ENCODE measurements at places on chromosomes 2 and 18.

GRCh38 chr2:176206136-176206535 is 17.7 kb downstream of the HOXD1 start:
- DNase-seq, result no peak

DNA sequence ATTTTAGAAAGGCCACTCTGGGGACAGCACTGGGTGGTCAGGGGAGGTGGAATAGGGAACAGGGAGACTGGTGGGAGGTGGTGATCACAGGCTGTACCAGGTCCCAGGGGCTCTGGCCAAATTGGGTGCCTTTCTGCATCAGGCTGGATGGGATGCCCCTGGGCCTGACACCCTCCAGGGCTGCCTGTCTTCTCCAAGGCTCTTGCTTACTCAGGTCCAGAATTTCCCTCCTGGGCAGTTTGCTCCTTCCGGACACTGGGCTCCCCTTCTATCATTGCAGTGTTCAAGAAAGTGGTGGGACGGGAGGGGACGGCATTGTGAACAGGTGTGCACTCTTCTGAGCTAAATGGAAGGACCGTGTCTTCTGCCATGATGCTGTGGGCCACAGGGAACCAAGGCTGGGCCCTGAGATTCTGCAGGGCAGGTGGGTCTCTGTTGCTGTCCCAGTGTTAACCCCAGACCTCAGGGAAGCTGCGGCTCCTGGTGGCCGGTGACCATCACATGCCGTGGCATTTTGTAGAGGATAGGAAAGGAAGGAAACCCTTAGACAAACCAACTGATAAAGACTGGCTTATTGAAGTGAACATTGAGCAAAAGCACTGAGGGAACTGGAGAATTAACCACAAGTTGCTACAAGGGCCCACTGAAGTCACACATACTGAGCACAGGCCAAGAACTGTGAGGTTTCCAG is 93.7 kb upstream of the HS6ST1 start:
- DNase-seq, result no peak

- peak; percentile 66 for DNase-seq
Observed at GRCh38 chr2:148021059-148021861, at the start of gene MBD5. Gene MBD5 (plus strand): TSS chr2:148021091.

- no peak for DNase-seq
Observed at GRCh38 chr18:50117863-50118262, 77.1 kb downstream of the MYO5B start.

GRCh38 chr18:48527461-48527860 is 11.4 kb upstream of the CTIF start:
- no peak for DNase-seq

DNA sequence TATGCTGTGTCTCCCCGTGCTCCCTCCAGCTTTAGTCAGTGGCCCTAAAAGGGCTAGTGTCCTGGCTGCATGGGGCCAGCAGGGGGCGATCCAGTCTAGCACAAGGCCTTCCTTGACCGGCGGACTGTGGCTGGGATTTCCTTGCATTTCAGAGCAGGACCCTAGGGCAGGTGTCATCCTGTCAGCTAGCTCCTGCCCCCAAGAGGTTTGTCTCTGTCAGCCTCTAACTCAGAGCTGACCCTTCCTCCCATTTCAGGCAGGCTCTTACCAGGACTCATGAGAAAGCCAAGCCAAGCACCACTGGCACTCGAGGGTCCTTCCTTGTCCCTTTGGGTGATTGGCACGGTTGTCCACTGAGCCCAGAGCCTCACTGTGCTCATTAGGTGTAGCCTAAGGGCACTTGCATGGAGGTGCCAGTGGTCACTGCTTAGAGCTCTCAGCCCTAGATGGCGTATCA is 140.3 kb downstream of the RPIA start:
- peak; percentile 65 for DNase-seq

- peak; percentile 31 for DNase-seq
Observed at GRCh38 chr2:39620067-39620466, 45.6 kb upstream of the TMEM178A start.

- no peak for DNase-seq
Observed at GRCh38 chr18:49646873-49647272, 85.0 kb downstream of the LIPG start.

DNA sequence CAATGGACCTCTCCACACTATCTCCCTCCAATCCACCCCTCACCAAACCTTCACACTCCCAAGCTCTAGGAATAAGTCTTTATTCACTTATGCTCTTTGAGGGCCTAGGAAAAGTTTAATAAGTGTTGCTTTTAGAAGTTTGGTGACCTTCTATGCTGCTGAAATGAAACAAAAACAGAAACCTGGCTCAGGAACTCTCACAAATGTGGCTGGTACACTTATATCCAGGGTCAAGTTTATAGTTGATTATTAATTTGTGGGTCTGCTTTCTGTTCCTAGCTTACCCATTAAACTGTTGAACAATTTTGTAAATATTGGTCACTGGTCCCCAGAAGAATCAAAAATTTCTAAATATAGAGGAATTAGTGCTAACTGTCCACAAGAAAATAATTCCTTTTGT is 14.2 kb upstream of the ANKRD44 start:
- no peak for DNase-seq

DNA sequence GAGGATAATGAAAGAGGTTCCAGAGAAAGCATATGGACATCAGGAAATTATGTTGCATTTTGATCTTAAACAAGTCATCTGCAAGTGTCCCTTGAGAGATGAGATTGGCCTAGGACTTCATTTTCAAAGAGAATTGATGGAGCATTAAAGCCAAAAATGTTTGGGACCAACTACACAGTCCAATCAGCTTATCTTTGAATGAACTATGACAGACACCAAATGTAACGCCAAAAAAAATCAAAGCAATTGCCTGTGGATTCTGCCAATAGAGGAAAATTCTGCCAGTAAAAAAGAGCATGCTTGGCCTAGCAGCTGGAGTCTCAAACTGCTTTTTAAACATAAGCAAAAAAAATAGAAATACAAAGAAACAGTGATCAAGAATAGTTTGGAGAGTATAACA is 594.5 kb upstream of the CHAC2 start:
- DNase-seq, result no peak

GRCh38 chr2:222404151-222404905 is 20.0 kb upstream of the SGPP2 start:
- DNase-seq, result peak; percentile 69

- no peak for DNase-seq
Observed at GRCh38 chr2:54909001-54909400, 141.2 kb downstream of the RTN4 start.

DNA sequence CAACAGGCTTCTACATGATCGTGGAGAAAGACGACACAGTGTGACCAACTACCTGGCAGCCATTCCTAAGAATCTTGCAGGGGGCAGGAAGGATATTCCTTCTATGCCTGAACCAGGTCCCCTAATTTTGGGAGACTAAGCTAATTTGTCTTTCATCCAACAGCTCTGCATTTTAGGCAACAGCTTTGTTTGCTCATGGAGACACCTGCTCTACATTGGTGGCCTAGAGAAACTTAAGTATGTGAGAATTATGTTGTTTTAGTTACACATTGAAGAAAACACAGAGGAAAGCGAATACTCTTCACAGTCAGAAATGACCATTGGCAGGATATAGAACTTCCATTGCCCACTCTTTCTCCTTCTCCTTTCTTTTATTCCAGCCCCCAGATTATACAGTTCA is 75.2 kb downstream of the ASXL3 start:
- DNase-seq, result no peak

DNA sequence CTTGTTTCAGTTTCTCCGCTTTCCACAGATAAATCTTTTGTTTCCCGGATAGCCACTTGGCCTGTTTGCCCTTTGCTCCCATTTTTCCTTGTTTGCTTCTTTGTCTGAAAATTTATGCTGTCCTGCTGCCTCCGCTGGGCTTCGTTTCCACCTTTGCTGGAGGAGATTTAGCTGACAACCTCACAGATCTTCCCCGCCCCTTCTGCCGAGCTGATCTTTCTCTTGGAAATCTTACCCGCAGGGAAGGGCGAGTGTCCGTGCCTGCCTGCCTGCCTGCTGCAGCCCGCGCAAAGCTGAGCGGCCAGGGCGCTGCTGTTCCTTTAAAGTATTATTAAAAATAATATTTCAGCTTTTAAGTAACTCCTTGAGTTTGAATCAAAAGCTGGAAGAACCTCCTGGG is 1.4 kb upstream of the XRCC5 start:
- DNase-seq, result no peak

- no peak for DNase-seq
Observed at GRCh38 chr2:208129744-208130711, at the start of gene CRYGC. Gene CRYGC (minus strand): TSS chr2:208129828. CDS start chr2:208129792, 36 bp downstream.

DNA sequence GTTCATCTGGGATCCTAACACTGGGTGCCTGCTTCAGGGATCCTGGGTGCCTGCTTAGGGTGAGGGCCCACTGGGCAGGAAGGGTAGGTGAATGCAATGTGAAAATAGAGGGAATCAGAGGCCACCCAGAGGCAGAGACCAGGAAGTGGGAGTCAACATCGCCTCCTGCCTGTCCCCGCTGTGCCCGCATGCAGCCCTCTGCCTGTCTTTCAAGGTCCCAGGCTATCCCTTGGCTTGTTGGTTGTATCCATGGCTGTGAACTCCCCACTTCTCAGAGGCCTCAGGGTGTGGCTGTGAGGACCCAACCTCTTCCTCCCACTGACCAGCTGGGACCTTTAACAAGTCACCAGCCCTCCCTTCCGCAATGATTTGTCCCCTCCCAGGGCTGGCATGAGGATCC is 26.5 kb downstream of the PSD4 start:
- DNase-seq, result no peak

DNA sequence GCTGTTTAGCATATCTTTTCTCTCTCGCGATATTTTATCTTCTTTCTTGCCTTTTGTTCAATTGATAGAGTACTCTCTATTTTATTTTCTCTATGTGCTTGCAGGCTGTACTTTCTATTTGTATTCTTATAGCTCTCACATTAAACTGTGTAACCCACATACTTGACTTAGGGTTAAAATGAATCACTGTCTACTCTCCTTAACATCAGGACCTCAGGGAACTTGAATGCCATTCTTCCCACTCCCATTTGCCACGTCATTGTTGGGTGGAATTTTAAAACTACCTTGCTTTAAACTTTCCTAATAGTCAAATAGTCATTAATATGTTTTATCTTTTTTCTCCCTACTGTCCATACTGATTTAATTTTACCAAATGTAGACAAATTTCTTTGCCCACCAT is 269.7 kb downstream of the ALPK2 start:
- no peak for DNase-seq

- no peak for DNase-seq
Observed at GRCh38 chr2:139518321-139518720, 738.1 kb upstream of the NXPH2 start.

DNA sequence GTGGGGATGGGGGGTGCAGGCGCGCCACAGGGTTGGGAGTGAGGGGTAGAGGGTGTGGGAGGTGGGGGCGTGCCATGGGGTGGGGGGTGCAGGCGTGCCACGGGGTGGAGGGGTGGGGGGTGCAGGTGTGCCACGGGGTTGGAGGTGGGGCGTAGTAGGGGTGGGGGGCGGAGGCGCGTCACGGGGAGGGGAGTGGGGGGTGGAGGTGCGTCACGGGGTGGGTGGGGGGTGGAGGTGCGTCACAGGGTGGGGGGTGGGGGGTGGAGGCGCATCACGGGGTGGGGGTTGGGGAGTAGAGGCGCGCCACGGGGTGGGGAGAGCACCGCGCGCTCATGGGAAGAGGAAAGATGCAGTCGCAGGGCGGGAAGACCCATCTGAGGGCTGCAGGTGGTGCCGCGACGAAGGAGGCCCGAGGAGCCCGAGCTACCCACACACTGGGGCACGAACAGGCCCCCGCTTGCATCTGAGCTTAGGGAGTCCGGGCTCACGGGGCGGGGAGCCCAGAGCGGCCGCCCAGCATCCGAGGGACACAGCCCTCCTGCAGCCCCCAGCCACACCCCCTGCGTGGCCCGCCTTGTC is 37.5 kb downstream of the SNED1 start:
- peak; percentile 55 for DNase-seq

DNA sequence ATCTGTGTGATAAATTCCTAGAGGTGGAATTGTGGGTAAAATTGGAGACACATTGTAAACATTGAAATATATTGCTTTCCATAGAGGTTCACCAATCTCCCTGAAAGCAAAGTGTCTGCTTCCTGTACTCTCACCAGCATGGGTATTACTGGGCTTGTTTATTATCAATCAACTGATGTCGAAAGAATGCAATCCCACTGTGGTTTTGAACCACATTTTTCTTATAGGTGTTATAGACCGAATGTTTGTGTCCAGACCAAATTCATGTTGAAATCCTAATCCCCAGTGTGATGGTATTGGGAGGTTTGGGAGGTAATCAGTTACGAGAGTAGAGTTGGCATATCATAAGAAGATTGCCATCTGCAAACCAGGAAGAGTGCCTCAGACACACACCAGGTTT is 1212.4 kb downstream of the LRP1B start:
- no peak for DNase-seq

DNA sequence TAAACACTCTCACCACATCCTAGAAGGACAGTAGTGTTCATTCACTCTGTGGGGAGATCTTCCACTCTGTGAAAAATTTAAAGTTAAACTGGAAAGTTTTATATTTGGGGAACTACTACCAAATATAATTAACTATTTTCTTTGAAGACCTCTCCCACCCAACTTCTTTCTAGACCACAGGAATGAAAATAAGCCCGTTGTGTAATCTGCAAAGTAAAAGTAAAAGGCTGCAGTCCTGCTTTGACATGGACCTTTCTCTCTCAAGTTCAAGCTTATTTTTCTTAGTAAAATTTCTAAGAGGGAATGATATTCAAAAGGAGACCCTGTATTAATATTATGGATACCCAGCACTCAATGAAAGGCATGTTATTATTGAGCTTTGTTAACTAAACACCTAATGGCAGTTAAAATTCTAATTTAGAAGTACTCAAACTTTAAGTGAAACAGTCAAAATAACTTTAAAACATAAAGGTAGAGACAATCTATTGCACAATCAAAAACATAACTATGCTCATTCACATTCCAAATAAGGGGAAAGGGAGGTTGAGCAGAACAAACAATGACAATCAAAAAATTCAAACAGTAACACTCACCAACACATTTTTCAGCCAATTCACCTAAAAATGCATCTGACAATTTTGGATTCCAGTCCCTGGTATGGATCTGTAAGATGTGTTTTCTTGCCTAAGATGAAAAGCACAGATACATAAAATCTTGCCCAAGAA is 98.5 kb downstream of the ATAD2B start:
- no peak for DNase-seq

DNA sequence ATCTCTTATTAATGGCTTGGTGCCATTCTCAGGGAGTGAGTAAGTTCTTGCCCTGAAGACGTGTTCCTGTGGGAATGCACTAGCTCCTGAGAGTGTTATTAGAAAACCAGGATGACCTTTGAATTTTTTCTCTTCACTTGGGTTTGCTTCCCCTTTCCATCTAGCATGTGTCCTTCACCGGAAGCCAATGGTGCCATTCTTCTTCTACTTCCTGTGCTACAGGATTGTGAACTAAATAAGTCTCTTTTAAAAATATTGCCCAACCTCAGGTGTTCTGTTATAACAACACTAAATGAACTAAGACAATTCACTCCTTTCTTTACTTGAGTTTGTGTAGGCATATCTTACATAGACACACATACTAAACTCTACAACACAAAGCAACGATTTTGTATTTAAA is 447.0 kb downstream of the SOX11 start:
- no peak for DNase-seq

DNA sequence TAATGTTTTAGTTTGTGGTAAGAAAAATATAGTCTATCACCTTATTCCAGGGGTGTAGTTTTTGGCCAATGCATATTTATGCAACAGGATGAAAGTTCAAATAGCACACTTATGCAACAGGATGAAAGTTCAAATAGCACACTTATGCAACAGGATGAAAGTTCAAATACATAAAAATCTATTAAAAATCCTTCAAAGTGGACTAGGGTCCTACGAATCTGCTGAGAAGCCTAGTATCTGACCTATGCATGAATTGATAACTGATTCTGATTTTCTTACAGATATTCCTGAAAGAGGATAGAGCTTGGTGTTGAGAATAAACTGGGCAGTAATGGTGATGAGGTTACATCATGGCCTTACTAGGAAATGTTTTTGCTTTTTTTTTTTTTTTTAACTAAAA is 2.8 kb downstream of the PECR start:
- no peak for DNase-seq
